ENCODE measurements at places on chromosomes 4 and X.

GRCh38 chr4:123564758-123565346, 168.3 kb downstream of the SPRY1 start:
- peak; percentile 49 for DNase-seq

GRCh38 chr4:153570228-153570973, 104.2 kb downstream of the TMEM131L start:
- DNase-seq: no peak

GRCh38 chr4:4854649-4855295, 4.7 kb upstream of the MSX1 start:
- DNase-seq: peak; percentile 67

DNA sequence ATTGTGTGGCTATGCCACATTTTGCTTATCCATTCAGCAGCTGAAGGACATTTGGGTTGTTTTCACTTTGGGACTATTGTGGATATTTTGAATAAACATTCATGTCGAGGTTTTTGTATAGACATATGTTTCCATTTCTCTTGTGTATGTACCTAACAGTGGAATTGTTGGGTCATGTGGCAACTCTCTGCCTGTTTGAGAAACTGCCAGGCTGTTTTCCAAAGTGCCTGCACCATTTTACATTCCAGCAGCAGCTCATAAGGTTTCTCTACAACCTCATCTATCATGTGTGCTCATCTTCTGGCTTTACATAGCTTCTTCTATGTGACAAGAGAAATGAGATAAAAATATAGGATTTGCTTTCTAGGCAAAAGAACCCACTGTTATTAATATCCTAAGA, 29.5 kb upstream of the TSPAN5 start:
- no peak for DNase-seq

GRCh38 chr4:55132775-55133174, 7.4 kb upstream of the KDR start:
- no peak for DNase-seq

GRCh38 chrX:7620560-7620959, 222.4 kb upstream of the VCX start:
- DNase-seq: no peak

- no peak for DNase-seq
Measured at GRCh38 chrX:19702856-19703255, 184.5 kb downstream of the SH3KBP1 start.

DNA sequence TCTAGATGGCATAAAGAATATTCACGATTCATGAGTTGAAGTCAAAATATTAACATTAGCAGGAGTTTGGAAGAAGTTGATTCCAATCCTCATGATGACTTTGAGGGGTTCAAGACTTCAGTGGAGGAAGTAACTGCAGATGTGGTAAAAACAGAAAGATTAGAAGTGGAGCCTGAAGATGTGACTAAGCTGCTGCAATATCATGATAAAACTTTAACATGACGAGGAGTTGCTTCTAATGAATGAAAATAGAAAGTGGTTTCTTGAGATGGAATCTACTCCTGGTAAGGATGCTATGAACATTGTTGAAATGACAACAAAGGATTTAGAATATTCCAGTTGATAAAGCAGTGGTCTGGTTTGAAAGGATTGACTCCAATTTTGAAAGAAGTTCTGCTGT, 70.1 kb upstream of the TMLHE start:
- no peak for DNase-seq

DNA sequence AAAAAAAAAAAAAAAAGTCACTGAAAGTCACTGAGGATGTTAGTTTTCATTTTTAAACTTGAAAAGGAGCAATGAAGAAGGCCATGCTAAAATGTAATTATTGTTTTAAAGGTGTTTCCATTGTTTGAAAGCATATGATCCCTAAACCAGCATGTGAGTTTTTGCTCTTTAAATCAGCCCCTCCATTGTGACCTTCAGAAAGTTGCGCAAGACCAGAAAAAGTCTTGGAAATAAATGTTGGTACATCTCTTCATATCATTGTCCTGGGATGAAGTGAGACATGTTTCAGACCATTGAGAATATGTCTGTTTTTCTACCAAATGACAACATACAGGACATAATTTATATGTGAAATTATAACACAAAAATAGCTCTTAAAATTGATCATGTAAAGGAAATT, 150.6 kb downstream of the GPM6A start:
- DNase-seq: no peak

DNA sequence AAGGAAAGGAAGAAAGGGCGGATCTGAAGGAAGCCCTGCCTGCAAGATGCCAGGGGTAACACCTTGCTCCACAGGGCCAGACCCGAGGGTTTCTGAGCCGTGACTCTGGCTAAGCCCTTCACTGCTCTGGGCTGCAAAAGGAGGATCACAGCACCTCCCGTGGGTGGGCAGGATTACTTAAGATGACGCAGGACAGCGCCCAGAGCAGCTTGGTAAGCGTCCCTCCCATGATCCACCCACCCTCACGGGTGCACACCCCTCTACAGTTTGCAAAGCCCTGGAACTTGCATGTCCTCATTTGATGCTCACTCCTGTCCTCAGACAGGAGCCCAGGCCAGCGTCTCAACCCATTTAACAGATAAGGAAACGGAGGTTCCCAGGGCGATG, 64.9 kb downstream of the CRMP1 start:
- DNase-seq: no peak

GRCh38 chr4:138835832-138836533, 179.6 kb upstream of the NOCT start:
- peak; percentile 86 for DNase-seq

GRCh38 chrX:150092549-150092948, 154.3 kb upstream of the EOLA2 start:
- peak; percentile 34 for DNase-seq

GRCh38 chr4:110184791-110185155, 13.6 kb downstream of the ELOVL6 start:
- DNase-seq: no peak

GRCh38 chr4:78722878-78723277, 53.3 kb upstream of the BMP2K start:
- no peak for DNase-seq

- DNase-seq: no peak
Measured at GRCh38 chr4:144449611-144450010, 196.3 kb upstream of the HHIP start.

GRCh38 chrX:108641589-108642272, 94.6 kb downstream of the IRS4 start:
- no peak for DNase-seq

GRCh38 chr4:23169608-23170311, 477.0 kb downstream of the GBA3 start:
- no peak for DNase-seq

DNA sequence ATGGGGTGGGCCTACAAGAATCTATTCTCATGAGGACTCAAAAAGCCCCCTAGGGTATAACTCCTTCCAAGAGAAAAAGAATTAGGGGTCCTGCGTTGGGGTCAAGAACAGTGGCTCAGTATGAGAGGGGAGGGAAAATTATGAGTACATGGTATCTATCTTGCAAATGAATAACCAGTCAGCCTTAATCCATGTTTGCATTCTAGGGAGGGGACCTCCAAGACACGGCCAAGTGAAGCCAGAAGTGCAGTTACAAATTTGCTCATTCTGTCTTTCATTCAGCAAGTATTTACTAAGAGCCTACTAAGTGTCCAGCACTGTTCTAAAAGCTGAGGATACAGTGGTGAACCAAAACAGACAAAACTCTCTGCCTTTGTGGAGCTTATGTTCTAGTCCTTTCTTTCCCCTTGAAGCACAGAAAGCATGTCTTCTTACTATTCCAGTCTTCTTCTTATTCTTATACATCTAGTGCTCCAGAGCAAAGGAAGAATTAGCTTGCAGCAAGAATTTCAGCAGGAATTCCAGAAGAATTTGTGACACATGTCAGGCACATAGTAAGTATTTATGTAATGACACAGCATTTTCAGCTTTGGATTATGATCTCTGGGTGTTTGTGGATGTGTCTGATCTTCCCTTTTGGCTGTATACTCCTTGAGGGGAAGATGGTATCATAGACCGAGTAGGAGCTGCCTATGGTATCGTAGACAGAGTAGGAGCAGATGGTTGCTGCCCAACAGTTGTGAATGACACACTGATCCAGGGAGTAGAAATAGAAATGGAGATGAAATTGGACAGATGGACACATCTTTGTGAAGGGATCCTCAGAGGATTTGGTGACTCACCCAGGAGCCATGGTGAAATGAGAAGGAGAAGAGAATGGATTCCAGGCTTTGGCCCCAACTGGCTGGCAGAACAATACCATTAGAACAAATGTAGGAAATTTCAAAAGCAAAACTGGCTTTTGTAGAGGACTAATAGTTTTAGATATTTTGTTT, 75.9 kb downstream of the COQ2 start:
- no peak for DNase-seq

DNA sequence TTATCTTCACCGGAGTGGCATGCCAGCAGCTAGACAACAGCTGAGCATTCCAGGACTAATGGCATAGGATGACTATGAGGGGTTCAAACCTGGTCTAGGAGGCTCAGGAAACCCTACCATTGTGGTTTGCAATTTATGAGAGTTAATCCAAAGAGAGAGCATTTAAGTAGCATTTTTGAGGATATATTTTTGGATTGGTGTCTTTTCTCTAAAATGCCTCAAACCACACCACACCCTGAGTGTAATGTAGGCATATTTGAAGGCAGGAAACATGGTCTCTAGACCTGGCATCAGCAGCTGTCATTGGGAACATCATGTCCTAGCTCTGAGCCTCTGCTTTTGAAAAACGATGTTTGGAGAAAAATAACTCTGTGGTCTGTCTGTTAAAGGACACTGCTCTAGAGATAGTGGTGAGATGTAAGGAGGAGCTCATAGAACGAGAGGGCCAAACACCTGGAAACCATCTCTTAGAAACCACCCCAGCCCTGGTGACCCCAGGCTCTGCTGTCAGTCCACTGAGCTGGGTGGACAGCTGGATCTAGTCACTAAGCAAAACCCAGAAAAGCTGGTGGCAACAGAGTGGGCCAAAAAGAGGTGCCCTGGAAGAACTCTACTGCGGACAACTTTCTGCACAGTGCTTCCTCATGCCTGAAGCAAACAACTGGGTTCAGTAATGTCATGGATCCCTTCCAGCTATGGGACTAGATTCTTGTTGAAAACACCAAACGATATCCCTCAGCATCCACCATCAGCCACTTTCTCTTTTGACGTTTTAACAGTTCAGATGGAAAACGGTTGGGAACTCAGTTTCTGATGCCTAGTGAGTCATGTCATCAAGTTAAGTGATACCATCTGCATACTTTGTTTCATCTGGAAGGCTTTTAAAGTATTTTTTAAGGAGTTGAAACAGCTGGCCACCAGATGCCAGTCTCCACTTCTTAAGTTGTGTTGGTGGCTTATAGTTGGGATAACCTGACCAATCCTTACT, 100.2 kb upstream of the C1QTNF7 start:
- DNase-seq: no peak

DNA sequence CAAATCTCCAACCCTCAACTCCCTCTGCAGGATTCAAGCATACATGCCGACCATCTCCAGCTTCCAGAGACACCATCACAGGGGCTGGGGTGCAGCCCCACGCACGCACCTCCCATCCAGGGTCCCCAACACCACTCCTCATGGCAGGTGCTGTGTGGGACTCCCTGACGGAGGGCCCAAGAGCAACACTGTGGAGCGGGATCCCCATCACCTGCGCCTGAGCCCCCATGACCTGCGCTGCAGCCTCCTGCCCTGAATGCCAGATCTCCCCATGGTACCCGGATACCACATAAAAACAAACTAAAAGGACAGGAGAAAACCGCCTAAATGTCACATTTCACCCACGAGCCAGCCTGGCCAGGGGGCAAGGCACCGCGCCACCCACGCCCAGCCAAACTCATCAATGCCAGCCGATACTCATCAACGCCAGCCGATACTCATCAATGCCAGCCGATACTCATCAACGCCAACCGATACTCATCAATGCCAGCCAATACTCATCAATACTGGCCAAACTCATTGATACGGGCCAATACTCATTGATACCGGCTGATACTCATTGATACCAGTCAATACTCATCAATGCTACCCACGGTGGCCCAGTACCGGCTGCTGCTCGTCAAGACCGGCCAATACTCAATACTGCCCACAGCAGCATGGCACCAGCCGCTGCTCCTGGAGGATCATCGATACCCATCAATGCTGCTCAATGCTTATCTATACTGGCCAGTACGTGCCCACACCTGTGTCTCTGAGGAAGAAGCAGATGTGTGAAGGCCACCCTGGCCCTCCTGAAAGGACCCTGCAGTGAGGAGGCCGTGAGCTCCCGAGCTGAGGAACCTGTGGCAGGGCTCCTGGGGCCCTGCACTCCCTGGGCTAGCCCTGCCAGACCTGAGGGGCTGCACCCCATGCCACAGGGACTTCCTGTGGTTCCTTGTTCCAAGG, 6.2 kb downstream of the CTBP1 start:
- no peak for DNase-seq

DNA sequence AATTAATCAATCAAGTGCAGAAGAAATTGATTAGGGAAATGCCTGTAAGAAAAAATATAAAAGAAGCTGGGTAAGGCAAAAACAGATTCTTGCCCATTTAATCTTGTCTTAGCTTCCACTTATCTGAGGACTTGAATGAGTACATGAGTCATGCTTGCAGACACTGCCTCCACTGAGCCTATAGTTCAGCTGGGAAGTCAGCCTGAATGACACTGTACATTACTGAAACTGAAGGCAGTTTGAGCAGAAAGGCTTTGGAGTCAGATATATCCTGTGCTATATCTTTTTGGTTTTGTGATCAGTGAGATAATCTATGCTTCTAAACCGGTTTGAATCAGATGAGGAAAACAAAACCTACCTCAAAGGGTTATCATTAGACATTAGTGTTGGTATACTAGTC, 61.3 kb downstream of the NUDT11 start:
- DNase-seq: no peak

- DNase-seq: no peak
Measured at GRCh38 chr4:38290914-38291313, 330.7 kb downstream of the PTTG2 start.

- no peak for DNase-seq
Measured at GRCh38 chrX:82692991-82693390, 815.1 kb upstream of the POU3F4 start.

- no peak for DNase-seq
Measured at GRCh38 chr4:40486534-40486933, 143.1 kb downstream of the RBM47 start.

DNA sequence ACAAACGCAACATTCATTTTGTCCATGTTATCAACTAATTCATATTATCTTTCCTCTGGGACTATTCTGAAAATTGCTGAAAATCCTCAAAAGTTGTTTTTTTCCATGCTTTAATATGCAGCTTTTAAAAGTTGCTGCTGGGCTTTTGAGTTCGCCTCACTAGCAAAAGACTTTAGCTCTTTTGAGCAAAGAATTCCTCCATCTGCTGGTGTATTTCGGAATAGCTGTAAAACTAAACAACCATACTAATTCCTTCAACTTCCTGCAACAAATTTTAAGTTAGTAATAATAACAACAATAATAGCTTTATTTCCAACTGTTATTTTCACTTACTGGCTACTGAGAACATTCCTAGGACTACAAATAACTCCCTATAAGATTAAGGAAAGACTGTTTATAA, 124.5 kb upstream of the PLAC1 start:
- DNase-seq: peak; percentile 6

DNA sequence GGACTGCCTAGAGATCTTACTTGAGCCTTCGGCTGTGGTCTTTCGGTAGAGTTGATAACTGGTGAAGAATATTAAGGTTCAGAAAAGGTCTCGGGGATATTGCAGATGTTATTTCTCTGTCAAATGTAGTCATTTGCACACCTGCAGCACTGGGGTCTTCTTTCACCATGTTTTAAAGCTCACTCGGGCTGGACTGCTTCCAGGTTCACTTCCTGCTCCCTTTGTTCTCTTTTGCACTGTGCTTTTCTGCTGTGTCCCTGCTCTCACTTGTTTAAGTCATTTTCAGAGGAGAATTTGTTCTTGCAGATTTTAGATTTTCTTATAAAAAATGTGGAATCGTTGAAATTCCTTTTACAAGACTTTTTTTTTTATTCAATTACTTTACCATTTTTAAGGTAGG, 68.5 kb downstream of the BMPR1B start:
- no peak for DNase-seq
